Uterus (tissue), 4 donors: ENCODE measurements at places on chromosomes 1 and 21.

DNA sequence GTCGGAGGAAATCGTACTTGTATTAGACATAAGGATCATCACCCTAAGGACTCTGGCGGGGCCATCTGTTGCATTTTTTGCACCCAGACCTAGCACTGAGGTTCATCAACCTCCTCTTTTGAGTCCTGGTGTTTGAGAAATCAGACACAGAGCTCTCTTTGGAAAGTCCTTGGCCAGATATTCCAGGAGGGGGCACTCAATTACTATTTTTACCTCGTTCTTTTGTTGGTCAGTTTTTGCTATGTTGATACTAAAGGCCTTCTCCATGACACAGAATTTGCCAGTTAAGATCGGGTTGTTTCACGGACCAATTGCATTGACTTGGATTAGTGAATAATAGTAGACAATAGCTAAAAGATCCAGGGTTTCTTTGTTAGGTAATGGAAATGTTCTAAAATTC is 711.2 kb downstream of the KCNT2 start:
- H3K4me3 ChIP-seq = no peak overlapping the region
- H3K36me3 ChIP-seq = no peaks in the 10 kb centered on the region
- H3K27ac ChIP-seq = no peak overlapping the region
- H3K4me1 ChIP-seq = no peaks in the 10 kb centered on the region
- DNase-seq = no peak

- no peaks in the 10 kb centered on the region for H3K36me3 ChIP-seq
- no peaks in the 10 kb centered on the region for H3K4me1 ChIP-seq
- no peak for DNase-seq
- no peak overlapping the region for H3K27ac ChIP-seq
- H3K4me3 ChIP-seq = no peak overlapping the region
Observed at GRCh38 chr1:11227106-11228077, 35.0 kb downstream of the MTOR start.

DNA sequence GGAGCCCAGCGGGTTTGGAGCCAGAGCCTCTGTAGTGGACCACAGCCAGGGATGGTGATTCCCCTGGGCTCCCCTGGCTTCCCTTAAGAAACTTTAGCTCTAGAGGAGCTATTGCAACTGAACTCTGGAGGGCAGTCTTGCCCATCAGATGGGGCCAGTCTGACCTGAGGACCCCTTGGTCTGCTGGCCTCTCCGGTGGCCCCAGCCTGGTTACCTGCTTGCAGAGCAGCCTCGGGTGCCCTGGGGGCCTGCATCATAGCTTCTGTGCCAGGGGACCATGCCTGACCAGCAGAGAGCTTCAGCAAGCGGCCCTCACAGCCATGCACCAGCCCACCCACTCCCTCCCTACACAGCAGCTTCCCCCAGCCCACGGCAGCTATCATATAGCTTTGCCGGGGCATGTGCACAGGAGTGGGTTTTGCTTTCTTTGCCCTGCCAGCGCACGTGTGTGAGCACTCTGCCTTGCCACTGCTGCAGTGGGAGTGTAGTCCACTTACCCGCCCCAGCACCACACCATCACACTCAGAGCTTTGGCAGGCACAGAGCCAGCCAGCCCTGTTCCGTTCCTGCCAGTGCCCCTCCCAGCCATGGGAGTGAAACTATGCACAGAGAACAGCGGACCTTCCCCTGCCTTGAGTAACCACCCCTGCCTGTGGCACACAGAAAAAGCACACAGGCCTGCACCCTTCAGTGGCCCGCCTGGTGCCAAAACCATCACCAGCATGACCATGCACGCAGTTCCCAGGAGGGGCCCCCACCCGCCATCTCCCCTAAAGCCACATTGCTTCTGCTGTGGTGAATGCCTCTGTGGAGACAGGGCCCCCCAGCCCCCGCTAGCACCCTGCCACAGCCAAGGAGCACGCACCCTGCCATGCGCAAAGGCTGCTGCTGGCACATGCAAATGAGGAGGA is 442.9 kb upstream of the NEGR1 start:
- no peaks in the 10 kb centered on the region for H3K4me1 ChIP-seq
- no peak overlapping the region for H3K27ac ChIP-seq
- H3K4me3 ChIP-seq = no peak overlapping the region
- DNase-seq = no peak
- H3K27me3 ChIP-seq = no peaks in the 10 kb centered on the region

DNA sequence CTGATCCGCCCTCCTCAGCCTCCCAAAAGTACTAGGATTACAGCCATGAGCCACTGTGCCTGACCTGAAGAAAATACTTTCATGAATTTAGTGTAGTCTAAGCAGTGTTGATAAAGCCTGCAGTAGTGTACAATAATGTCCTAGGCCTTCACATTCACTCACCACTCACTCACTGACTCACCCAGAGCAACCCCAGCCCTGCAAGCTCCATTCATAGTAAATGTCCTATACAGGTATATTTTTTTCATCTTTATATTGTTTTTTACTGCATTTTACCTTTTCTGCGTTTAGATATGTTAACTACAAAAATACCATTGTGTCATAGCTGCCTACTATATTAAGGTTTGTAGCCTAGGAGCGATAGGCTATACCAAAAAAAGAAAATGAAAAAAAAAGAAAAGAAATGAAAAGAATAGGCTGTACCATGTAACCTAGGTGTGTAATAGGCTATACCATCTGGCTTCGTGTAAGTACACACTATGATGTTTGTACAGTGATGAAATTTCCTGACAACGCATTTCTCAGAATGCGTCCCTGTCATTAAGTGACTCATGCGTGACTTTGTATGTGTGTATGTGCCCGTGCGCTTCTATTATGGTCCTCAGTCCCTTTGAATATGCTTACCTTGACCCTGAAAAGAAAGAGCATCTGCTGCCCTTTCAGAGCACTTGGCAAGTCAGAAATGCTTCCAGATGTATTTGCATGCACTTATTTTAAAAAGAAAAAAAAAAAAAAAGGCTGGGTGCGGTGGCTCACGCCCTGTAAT is 9.2 kb upstream of the SLAMF8 start:
- DNase-seq = no peak
- H3K27ac ChIP-seq = no peak overlapping the region
- no peaks in the 10 kb centered on the region for H3K27me3 ChIP-seq
